ENCODE measurements at places on chromosomes 5 and 9.

- DNase-seq: peak; percentile 36
Measured at GRCh38 chr5:157266286-157267007, 524 bp downstream of the CYFIP2 start.

DNA sequence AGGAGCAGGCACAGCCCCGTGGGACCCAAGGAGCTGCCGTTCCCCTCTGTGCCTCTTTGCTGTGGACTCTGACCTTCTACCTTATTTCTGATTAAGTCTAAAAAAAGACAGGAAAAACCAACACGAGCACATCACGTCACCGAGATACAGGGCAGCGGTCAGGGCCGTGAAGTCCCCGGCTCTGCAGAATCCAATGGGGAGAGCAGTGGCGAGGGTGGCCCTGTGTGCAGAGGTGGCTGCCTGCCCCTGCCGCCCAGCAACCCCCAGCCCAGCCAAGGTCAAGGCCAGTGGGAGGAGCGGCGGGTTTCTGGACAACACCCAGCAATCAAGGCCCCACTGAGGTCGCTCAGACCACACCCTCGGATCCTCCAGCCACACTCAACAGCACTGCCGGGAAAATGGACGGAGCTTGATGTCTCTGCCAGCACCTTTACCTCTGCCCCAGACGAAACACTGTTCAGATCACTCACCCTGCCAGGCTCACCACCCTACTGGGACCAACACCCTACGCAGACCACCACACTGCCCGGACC lies 32.7 kb upstream of the SLC9A3 start:
- DNase-seq: no peak

DNA sequence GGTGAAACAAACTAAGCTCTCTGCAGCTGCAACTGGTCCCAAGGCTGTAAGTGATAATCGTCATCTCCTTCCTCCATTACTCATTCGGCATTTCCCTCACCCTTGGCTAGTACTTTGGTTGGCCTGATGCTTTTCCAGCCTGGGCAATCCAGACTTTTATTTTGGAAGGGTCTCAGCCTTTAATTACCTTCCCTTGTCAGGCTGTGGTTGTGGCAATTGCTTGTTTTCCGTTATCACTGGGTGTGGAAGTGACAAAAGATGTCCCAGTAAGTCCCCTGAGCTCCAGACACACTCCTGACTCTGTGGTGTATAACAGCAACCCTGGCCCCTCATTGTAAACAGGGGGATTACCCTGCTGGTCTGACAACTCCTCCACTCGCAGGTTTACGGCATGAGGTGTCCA lies 6.3 kb upstream of the FAF2 start:
- no peak for DNase-seq

- DNase-seq: no peak
Measured at GRCh38 chr5:150497989-150498317, 10.0 kb upstream of the NDST1 start.

DNA sequence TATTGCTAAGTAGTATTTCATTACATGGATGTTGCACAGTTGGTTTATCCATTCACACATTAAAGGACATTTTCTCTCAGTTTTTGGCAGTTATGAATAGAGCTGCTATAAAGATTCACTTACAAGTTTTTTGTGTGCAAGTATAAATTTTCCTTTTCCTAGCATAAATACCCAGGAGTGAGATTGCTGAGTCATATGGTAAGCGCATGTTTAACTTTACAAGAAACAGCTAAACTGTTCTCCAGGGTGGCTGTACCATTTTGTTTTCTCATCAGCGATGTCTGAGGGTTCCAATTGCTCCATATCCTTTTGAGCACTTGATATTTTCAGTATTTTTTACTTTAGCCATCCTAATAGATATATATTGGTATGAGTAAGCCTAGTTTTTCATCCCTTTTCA lies 16.4 kb upstream of the ABCA1 start:
- DNase-seq: no peak

DNA sequence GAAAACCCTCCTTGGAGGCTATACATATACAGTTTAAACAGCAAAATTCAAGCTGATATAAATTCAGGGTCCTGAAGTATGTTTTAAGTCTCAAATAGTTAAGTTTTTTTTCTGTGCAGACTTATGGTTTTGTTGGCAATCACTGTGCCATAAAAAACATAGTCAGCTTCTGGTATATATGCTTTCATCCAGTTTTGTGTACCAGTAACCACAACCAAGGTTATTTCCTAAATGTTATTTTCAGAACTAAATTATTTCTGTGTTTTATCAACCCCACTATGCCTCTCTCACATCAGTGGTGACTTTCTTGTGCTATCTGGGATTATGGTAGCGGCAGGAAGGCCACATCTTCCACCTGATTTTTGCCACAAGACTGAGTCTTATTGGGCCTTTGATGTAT lies 107.7 kb upstream of the SMARCA2 start:
- DNase-seq: no peak

- no peak for DNase-seq
Measured at GRCh38 chr5:66652818-66653217, 56.6 kb downstream of the MAST4 start.

- no peak for DNase-seq
Measured at GRCh38 chr5:98599016-98599415, 174.4 kb upstream of the RGMB start.

- DNase-seq: no peak
Measured at GRCh38 chr5:150217038-150217437, 27.2 kb downstream of the SLC6A7 start.

DNA sequence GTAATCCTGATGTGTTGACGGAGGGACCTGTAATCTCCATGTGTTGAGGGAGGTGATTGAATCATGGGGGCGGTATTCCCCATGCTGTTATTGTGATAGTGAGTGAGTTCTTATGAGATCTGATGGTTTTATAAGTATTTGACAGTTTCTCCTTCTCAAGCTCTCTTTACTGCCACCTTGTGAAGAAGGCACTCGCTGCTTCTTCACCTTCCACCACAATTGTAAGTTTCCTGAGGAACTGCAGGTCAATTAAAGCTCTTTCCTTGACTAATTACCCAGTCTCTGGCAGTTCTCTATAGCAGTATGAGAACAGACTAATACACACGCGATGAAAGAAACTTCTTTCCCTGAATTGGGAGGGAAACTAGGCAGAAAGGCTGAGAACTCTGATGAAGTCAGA lies 141.1 kb upstream of the RAD23B start:
- DNase-seq: no peak

DNA sequence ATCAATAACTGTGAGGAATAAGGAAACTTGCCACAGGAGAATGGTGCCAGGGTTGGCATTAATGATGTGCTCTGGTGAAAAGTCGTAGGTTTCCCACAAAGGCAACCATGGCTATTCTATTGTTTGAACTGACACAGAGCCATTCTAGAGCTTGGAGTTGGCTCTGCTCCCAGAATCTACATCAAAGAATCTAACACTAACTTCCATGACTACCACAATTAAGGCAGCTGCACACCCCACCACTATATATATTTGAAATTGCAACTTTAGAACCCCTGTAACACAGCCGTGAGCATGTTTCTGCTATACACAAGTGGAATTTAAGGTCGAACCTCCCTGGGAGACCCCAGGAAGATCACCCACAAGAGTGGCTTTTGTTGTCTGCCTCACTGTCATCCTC lies 89.7 kb upstream of the CCDC152 start:
- no peak for DNase-seq

DNA sequence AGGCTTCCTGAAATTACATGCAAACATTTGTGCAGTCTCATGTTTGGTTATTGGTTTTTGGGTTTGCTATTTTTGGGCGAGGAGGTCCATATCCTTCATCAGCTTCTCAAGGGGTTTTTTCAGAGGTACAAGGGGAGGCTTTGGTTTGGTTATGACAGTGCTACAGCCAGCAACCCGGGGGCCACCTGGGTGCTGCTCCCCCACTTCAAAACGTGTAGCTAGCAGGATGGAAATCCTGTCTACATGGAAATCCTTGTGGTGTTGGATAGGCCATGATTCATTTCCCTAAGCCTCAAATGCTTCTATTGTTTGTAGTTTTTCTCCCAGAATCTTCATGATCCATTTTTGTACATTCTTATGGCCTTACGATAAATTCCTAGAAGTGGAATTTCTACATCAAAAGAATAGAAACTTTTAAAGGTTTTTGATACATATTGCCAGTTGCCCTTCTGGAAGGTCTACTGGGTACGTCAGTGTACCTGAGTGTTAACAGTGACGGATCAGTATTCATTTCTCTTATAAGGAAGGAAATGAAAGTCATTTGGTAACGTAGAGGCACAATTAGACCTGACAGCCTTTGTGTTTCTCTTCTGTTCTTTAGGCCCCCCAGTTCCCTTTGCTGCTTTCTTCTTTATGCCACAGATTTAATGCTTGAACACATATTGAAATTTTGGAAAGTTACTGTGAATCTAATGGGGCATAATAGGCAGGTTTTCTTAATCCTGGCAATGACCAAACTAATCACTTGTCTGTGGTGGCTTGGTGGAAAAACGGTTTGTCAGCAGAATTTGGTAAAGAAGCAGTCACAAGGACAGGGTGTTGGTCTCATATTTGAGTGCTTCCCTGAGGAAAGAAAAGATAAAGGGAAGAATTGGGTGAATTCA lies 69.7 kb upstream of the ABL1 start:
- DNase-seq: no peak

DNA sequence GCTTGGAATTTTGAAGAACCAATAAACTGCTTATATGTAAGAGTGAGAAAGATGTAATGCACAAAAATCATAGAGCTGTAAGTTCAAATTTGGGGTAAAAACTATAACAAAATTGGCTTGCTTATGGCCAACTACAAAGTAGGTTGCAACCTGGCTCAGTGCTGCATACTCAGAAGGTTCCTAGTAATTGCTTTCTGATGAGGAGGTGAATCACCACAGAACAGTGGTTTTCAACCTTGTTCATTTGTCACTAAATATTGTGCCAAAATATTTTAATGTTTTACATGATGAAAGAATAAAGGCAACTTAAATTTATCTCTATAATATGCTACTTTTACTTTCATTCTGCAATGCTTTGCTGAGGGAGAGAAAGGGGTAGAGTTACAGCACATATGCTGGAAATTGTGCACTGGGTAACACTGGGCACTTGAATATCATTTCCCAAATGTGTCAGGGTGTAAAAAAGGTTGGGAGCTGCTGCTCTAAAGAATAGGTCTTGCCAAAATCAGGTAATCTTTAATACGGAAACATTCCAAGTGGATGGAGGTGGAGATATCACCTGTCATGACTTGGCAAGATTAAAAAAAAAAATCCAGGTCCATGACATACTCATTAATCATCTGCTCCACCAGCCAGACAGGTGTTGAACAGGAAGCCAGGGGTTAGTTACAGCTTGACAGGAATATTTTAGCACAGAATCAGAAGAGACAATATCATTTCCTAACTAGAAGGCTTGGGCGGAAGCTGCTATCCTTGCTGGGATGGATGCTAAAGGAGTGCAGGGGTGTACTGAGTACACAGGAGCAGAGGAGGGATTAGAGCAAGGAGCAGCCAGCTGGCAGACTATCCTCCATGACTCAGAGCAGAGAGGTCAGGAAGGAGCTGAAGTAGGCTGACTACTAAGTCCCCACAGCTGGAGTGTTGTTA lies 34.6 kb upstream of the CCL21 start:
- no peak for DNase-seq

- DNase-seq: no peak
Measured at GRCh38 chr9:13787234-13787833, 507.8 kb upstream of the MPDZ start.

DNA sequence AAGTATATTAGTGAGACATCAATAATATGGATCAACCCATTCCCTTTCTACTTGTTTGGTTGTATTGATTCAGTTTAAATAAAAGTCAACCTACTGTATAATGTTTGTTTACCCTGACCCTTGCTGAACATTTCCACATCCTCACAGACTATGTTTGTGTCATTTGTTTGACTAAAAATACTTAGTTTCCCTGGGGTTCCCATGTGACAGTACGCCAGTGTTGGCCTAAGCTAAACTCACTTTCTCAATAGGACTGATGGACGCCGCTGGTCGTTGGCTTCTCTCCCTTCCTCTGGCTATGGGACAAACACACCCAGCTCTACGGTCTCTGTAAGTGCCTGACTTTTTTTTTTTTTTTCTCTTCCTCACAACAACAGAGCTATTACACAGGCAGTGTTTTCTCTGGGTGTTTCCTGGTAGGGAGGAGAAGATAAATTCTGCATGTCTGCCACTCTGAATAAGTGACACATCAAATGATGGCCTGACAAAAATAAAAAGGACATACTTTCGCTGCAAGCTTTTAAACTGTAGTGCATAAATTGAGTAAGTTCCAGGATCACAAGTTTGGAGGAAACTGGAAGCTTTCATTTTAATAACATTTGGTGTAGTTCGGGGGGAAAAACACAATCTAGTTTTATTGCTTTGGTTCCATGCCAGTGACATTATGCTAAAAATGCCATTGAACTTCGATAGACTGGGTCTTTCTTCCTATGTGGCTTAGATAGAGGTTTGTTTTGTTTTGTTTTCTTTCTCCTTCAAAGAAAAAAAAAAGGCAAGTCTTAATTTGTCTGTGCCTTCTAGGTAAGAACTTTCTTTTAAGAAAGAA lies 101.0 kb downstream of the CD180 start:
- no peak for DNase-seq

GRCh38 chr5:72530196-72530595 lies 23.0 kb upstream of the ZNF366 start:
- no peak for DNase-seq

GRCh38 chr9:134553061-134553891 lies 88.3 kb upstream of the COL5A1 start:
- DNase-seq: no peak

DNA sequence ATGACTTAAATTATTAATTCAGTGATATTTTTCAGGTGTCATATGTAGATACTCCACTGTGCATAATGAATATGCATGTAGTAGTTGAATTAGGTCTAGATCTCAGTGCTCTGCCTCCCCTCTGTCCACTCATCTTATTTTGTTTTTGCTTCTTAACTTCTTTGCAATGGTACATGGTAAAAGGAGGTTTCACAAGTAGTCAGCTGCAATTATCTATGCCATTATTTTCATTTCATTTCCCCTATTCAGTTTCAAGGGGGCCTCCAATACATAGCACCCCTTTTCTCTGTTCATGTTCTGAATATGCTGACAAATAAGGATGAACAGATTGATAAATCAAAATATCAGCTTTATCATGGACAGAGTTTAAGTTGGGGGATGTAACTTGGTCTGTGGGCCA lies 511.6 kb upstream of the ZNF608 start:
- no peak for DNase-seq

- no peak for DNase-seq
Measured at GRCh38 chr9:126945682-126946081, 31.1 kb downstream of the RALGPS1 start.

DNA sequence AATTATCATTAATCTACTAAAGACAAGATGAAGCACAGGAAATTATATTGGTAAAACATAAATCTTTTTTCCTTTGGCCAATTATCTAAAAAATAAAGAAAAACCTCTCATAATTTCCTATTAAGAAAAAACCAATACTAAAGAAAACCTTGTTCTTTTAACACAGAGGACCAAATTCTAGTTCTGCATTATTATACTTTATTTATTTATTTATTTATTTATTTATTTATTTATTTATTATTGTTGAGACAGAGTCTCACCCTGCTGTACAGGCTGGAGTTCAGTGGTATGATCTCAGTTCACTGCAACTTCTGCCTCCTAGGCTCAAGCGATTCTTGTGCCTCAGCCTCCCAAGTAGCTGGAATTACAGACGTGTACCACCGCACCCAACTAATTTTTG lies 377.8 kb upstream of the ADAMTS16 start:
- no peak for DNase-seq

- DNase-seq: no peak
Measured at GRCh38 chr5:158810615-158811014, 289.1 kb downstream of the EBF1 start.

GRCh38 chr5:53333160-53333559 lies 147.3 kb upstream of the FST start:
- no peak for DNase-seq

Data from stimulated activated CD8-positive, alpha-beta memory T cell treated with anti-CD3 and anti-CD28 coated beads, Interleukin-12 subunit alpha, Interleukin-12 subunit beta, amount 100 ng/mL, for 4 hours (primary cell).